ENCODE measurements at places on chromosomes 4 and X. TPM values are rescaled to one million over a fixed set of nuclear protein-coding genes. Genes with fewer than 3 reads are reported as not detected.

Gene FRMPD4
- total RNA-seq, result not detected

DNA sequence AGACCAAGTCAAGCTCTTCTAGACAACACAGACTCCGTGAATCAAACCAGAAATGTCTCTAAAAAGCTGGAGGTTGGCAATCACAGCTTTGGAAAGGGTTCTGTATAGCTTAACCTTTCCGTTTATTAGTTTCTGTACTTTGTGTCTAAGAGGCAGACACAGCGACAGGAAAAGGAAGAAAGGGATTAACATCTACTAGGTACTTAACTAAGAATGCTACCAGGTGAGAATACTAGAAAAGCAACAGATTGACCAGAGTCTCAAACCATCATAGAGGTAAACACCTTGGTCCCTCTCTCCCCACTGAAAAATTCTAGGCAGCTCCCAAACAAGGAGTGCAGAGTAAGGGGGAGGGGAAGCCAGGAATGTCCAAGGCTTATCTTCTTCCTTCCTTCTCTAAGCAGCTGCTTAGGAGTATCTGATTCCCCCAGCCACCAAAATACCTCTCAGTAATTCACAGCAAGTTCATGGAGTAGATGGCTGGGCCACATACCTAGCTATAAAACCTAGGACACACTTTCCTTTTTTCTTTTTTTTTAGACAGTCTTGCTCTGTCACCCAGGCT lies 80.8 kb downstream of the APBB2 start:
- no peak for DNase-seq

GRCh38 chrX:130114141-130114588 lies 3.9 kb upstream of the ELF4 start:
- no peak for DNase-seq

- no peak for DNase-seq
Measured at GRCh38 chrX:20205927-20206708, 60.6 kb downstream of the RPS6KA3 start.

Gene NAA15
- 79.7 TPM for total RNA-seq

- no peak for DNase-seq
Measured at GRCh38 chrX:135403374-135403773, 18.4 kb upstream of the SMIM10L2A start.

GRCh38 chr4:37653601-37654000 lies 32.6 kb downstream of the RELL1 start:
- DNase-seq, result no peak

DNA sequence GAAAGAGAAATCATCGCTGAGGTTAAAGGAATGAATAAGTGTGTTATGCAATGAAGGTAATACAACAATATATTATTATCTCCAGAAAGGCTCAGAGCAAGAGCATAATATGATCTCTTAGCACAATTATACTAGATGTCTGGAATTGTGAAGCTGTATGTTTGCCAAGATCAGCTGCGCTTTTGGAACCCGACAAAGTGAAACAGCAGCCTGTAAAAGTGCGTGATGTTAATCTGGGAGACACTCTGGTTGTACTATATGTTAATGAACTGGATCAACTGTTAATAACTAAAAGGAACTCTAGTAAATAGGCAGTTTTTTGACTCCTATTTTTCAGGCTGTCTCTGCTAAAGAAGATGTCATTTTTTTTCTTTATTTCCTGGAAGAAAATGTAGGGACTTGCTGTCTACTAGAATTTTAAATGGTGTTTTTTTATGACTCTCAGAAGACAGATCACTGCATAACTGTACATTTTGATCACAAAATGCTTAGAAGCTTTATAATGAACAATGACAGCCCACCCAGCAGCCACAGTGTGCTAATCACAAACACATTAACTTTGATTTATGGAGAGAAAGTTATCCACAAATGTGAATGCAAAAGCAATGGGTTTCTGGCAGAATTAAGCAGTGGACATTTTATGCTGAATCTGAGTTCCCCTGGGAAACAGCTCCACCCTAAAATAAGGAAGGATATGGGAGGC lies 50.2 kb downstream of the UGT2B28 start:
- DNase-seq, result no peak

- DNase-seq, result no peak
Measured at GRCh38 chr4:42533042-42533441, 123.9 kb downstream of the ATP8A1 start.

- DNase-seq, result no peak
Measured at GRCh38 chr4:2868877-2869487, 25.3 kb downstream of the ADD1 start.

GRCh38 chr4:101693842-101694398 lies 96.6 kb upstream of the BANK1 start:
- no peak for DNase-seq

All from HCT116 (cell line).